Frontal cortex (tissue), 4 donors: ENCODE measurements at places on chromosomes 6 and 20. TPM values are rescaled to one million over a fixed set of nuclear protein-coding genes. Genes with fewer than 3 reads are reported as not detected.

The LATS1 gene
- total RNA-seq = 22.8 TPM

GRCh38 chr6:139877828-139878405, 503.5 kb upstream of the CITED2 start:
- DNase-seq = no peak

The OXT gene
- total RNA-seq = not detected

DNA sequence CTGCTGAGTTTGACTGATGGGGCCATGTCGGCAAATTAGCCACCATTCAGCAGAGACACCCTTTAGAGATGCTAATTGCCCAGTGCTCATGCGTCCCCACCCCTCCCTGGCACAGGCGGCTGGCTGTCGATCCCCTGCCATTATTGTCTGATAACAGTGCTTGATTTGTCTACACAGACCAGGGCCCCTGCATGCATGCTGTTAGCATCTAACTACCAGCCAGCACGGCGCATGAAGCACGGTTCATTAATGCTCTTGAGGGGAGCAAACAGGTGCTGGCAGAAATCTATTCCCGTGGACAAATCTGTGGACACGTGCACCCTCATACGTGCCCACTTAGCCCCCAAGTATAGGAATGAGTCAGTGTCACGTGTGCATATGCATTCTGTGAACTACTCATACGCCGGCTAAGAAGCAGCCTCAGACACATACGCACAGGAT, 32.2 kb downstream of the KCNB1 start:
- no peak for DNase-seq

DNA sequence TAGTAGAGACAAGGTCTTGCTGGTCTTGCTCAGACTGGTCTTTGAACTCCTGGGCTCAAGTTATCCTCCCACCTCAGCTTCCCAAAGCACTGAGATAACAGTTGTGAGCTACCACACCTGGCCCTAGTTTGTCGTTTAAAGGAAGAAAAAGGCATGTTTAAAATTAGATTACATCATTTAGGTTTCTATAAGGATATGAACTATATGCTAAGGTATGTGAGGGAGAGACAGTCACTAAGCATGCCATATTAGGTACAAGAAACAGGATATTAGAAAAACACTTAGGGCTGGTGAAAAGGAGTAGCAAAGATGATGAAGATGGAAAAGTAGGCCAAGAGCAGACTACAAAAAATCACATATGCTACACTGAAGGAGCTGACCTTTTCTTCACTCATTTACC, 106.4 kb downstream of the ASCC3 start:
- no peak for DNase-seq

DNA sequence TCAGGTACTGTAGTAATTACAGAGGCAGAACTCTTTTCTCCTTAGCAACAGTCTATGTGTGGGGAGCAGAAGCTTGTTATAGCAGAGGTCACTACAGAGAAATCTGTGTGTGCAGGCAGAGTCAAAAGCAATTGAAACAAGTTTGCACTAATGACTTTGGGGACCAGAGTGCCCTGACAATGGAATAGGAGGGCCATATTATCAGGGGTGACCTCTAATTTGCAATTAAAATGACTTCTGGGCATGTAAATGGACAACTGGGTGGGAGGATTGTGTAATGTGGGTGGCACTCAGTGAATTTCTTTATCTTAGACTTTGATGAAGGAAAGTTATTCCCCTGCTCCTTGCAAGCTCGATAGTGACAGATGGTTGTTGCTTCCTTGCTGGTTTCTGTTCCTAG, 127.2 kb downstream of the PLCB4 start:
- no peak for DNase-seq

The NFS1 gene
- total RNA-seq = 23.6 TPM

The PIM1 gene
- total RNA-seq = 20.4 TPM

DNA sequence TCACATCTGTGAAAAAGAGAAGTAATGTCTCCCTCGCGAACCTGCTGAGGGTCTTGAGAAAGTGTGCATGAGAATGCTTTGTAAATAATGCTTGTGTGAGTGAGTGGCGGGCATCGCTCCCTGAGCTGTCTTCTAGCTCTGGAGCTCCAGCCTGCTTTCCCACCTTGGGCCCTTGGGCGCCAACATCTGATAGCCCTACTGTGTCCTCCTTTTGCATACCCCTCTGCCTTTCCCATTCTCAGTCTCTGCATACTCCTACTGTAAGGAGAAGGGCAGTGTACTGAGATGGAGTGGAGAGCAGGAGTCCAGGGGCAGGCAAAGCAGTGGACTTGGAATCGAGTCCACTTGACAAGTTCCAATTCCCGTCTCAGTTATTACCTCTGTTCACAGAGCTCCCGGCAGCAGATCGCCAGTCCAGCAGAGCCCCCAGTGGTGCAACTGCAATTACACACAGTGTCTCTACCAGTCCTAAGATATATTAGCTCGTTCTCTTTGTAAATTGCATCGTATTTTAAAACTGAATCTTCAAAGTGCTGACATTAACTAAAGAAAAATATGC, 847 bp upstream of the NCR2 start:
- DNase-seq = no peak

The MTG2 gene
- total RNA-seq = 17.5 TPM
